ENCODE measurements at places on chromosomes 1 and 21.

- DNase-seq = no peak
Observed at GRCh38 chr21:25424048-25424447, 183.2 kb downstream of the MRPL39 start.

DNA sequence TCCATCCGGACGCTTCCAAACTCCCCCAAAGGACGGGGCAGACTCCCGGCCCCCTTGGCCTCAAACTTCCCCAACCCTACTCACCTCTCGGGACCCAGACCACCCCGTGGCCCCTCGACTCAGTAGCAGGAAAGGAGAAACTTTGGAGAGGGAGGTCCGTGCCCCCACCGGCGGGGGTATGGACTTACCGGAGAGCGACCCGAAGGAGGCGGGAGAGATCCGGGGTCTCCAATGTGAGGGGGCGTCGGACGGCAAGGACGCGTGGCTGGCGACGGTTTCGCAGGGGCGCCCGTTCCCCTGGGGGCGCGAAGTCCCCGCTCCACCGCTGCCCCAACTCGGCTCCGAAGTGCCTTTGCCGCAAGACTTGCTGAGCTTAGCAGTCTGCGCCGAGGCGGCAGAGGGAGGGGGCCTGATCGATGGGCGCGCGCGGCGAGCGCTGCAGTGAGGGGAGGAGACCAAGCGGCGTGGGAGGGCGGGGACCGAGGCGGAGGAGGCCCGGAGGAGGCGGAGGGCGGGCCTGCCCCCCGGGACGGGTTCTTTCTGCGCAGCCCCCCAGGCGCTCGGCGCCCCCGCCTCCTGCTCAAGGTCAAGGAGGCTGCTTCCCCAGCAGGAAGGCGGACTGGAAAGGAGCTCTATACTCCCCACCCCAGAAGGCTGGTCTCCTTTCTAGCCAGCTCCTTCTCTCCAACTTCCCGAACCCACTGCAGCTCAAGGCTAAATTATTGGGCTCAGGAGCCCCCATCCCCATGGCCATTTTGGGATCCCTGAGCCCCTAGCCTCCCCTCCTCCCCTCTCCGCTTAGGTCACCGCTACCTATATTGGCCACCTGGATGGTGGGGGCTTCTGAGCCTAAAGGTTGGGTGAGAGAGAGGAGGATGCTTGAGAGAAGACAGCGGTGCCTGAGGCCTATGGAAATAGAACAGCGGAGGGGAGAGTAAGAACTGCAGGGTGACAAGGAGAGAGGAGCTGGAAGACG is at the start of gene SYT2:
Gene SYT2, minus strand, starts transcription at position 385 of the 976 bp plus-strand sequence. CDS start 104,682 bp downstream, outside the sequence.
- peak; percentile 69 for DNase-seq

DNA sequence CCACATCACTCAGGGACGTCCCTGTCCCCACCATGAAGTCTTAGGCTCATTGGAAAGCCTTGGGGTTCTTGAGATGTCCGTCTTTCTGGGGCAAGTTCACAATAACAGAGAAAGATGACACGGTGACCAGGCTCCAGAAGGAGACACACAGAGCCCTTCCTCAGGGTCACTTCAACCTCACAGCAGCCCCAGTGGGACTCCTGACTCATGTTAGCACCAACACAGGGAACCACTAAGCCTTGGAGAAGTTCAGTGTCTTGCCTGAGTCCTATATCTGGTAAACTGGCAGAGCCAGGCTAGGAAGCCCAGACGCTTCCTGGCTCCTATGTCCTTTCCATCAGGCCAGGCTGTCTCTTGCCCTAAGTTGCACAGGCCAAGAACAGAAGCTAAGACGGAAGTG is 199.1 kb downstream of the HIVEP3 start:
- DNase-seq = no peak

DNA sequence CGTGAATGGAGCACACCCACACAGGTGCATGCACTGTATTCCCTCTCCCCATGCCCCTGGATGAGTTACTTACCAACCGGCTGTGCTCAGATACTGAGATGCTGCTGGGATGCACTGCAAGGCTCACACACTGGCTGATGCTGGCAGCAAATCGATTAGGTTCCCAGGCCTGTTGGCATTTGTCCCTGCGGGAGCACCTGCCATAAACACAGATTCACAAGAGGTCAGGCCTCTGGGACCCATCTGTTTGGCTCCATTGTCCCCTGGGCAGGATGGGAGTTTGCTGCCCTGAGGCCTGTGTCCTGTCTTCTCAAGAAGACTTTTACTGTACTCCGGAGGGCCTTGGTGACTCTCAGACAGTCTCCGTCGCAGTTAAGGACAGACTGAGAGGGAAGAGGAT is 145.4 kb downstream of the PLXNA2 start:
- no peak for DNase-seq

GRCh38 chr1:204338997-204339396 is 20.7 kb downstream of the PLEKHA6 start:
- DNase-seq = no peak

DNA sequence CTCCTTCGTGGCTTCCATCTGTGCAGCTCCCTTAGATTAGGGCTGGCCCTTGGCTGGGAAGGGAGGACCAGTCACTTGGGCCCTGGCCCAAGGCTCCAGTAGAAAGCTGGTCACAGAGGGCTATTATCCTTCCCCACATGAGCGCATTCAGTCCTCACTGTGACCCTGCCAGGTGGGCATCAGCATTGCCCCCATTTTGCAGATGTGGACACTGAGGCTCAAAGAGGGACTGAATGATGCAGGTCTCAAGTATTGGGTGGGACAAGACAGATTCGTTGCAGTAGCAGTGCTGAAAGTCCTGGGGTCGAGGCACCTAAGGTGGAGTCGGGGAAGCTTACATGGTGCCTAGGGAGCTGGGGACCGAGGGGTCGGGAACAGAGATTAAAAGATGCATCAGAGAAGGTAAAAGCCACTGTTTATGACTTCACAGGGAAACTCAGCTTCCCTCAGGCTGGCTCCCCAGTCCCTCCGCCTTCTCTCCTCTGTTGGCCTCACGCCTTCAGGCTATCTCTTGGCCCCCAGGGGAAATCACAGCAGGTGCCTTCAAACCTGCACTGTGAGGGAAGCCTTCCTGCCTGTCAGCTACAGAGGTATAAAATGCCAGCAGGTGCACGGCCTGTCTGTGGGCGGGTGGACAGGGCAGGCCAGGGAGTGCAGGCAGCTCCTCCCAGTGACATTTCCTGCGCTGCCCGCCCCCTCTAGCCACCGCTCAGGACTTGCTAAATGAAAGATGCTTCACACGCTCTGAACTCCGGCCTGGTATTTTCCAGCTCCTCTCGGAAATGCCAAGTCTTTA is 178.4 kb downstream of the GRIK3 start:
- no peak for DNase-seq

- no peak for DNase-seq
Observed at GRCh38 chr21:15277466-15277865, 212.7 kb upstream of the NRIP1 start.

DNA sequence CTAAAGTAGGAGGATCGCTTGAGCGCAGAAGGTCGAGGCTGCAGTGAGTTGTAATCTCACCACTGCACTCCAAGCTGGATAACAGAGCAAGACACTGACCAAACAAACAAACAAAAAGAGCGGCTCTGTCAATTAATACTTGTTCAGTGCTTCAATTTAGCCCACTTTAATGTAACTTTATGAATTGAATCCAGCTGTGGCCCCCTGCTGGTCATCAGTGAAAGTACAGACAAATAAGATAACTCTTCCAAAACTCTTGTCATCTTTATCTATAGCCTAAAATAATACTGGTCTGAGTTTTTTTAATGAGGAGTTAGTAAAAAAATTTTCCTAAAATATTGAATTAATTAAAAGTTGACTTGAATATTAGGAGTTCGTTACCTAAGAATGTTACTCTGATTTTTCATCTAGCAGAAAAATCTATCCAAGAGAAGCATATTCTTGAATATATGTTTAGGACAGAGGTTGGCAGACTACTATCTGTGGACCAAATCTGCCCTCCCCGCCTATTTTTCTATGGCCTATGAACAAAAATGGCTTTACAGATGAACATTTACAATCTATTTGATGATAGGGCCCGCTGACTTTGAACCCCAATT is 26.1 kb downstream of the ATP5PF start:
- DNase-seq = peak; percentile 14

DNA sequence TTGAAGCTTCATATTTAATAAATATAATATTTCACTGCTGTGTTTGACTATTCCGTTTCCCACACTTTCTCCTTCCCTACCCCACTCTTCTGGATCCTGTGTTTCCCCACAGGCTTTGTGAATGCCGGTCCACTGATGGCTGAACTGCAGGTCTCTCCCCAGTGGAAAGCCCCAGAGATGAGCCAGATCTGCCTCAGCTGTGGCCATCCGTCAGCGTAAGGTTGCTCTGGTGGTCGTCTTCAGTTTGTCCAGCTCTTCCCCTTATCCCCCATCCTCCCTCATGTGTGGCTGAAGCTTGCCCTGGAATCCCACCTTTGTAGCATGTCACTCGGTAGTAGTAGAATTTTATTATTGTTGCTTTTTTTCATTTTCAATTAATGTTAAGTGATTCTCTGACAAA is 11.4 kb downstream of the SMAP2 start:
- no peak for DNase-seq
